ENCODE measurements at places on chromosomes 4 and X. TPM values are rescaled to one million over a fixed set of nuclear protein-coding genes. Genes with fewer than 3 reads are reported as not detected.

Gene NALF2
- total RNA-seq, result 6.7 TPM

Gene OTUD6A
- total RNA-seq, result not detected

Gene MFAP3L
- total RNA-seq, result 5.6 TPM

Gene TGIF2LX
- total RNA-seq, result not detected

Gene CLDN22
- not detected for total RNA-seq

Gene MAOB
- total RNA-seq, result 0.13 TPM

Gene CT47B1
- not detected for total RNA-seq

Gene FABP2
- total RNA-seq, result not detected

Gene F8A3
- 0.65 TPM for total RNA-seq

Gene LRP2BP
- total RNA-seq, result 0.09 TPM

Gene TMEM271
- total RNA-seq, result not detected

Gene SPANXN4
- not detected for total RNA-seq

Gene SPANXD
- total RNA-seq, result not detected

Gene CRMP1
- total RNA-seq, result 2.1 TPM

Gene MAGEA2B
- total RNA-seq, result not detected

Gene TCEAL5
- not detected for total RNA-seq

Gene FRAS1
- 3.4 TPM for total RNA-seq

Gene MAP3K15
- total RNA-seq, result 2.0 TPM

Gene CT83
- total RNA-seq, result not detected

All from A549 treated with DMSO at 1 μM for 4 hours (cell line).